Ovary (tissue), 10 donors: ENCODE measurements at places on chromosomes 4 and X. TPM values are rescaled to one million over a fixed set of nuclear protein-coding genes. Genes with fewer than 3 reads are reported as not detected.

DNA sequence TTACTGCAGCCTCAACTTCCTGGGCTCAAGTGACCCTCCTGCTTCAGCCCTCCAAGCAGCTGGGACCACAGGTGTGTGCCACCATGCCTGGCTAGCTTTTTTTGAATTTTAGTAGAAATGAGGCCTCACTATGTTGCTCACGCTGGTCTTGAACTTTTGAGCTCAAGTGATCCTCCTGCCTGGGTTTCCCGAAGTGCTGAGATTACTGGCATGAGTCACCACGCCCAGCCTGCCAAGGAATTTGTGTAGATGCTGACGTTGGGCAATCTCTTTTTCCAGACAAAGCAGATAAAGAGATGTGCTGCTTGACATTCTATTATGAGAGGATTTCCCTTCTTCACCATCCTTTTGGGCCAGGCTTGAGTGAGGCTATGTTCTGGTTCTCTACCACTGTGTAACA, 254.5 kb upstream of the RPS6KA3 start:
- DNase-seq: no peak
- no peak overlapping the region for H3K27ac ChIP-seq
- no peaks in the 10 kb centered on the region for H3K36me3 ChIP-seq
- H3K4me3 ChIP-seq: no peak overlapping the region
- H3K27me3 ChIP-seq: no peaks in the 10 kb centered on the region

The FSTL5 gene
- polyA plus RNA-seq: 0.05 TPM

DNA sequence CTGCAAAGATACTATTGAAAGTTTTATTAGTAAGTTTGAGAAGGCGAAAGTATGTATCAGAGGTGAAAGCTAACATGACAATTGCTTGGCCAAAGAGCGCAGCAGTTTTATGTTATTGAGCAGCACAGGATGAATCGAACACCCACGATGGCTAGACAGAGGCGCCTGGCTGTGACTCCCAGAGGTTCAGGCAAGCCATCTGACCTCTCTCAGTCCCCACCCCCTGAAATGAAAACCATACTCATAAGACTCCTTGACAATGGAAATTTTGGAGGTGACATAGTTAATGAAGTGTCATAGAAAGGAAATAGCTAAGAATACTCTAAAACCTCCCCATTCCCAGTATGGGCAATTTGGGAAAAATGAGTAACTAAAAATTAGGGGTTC, 70.6 kb downstream of the MGST2 start:
- DNase-seq: no peak
- H3K36me3 ChIP-seq: no peaks in the 10 kb centered on the region
- H3K27me3 ChIP-seq: no peaks in the 10 kb centered on the region
- no peak overlapping the region for H3K4me3 ChIP-seq

The PPP1R2C gene
- not detected for polyA plus RNA-seq

DNA sequence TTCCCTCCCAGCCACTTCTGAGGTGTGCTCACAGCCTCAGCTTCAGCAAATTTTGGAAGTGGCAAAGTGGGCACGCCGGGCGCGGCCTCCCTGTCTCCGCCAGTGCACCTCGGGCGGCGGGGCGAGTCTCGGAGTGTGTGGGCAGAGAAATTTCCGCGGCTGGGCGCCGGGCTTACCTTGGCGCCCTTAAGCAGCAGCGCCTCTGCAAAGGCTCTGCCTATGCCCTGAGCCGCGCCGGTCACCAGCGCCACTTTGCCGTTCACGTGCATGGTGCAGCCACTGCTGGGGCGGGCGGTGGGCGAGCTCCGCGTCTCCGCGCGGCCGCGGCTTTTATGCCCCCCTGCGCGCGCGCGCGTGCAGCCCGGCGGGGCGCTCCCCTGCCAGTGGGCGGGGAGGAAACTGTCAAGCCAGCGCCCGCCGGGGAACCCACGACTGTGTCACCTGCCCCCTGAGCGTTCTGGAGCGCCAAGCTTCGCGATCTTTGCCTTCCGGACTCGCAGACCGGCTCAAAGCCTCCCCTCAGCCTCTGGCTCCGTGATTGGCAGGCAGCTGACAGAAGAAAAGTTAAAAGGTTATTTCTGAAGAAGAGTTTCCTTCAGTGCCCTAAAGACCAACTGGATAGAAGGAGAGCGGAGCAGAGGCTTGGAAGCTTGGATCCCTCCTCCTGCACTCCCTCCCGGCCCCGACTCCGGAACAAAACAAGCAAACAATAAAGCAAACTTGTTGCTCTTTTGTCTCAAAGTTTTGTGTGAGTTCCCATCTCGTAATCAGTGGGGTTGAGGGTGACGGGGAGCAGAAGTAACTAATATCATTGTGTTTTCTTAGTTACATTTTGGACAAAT, at the start of gene HPGD:
HPGD (minus strand) TSS at position 306 of the 842 bp plus-strand sequence; CDS start at position 269, 37 bp downstream.
- H3K27ac ChIP-seq: no peak within 1 kb of the TSS
- peak within 1 kb of the TSS; percentile 58 for H3K4me3 ChIP-seq
- H3K27me3 ChIP-seq: no peaks in the 10 kb centered on the region
- DNase-seq: no peak

- no peak overlapping the region for H3K4me3 ChIP-seq
- no peaks in the 10 kb centered on the region for H3K36me3 ChIP-seq
- no peak for DNase-seq
- no peaks in the 10 kb centered on the region for H3K4me1 ChIP-seq
- H3K27me3 ChIP-seq: no peaks in the 10 kb centered on the region
Measured at GRCh38 chr4:157898836-157899605, 273.8 kb downstream of the GASK1B start.

GRCh38 chr4:49032440-49033161, 46.5 kb downstream of the CWH43 start:
- H3K27me3 ChIP-seq: no peaks in the 10 kb centered on the region
- H3K27ac ChIP-seq: no peak overlapping the region
- no peak for DNase-seq
- no peak overlapping the region for H3K4me3 ChIP-seq
- no peaks in the 10 kb centered on the region for H3K4me1 ChIP-seq

DNA sequence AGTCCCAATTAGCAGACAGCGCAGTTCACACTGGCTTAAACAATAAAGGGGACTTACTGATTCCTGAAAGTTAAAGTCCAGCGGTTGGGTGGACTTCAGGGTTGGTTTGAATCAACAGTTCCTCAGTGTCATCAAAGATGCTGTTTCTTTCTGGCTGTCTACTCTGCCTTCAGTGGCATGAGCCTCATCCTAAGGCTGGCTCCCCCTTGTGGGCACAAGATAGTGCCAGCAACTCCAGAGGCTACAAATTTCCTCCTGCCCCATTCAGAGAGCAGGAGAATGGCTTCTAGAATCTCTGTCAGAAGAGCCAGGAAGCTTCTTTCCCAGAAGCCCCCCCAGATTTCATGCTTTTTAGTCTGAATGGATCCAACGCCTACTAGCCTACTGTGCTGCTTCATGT, 82.4 kb upstream of the MTM1 start:
- H3K27ac ChIP-seq: no peak overlapping the region
- no peak for DNase-seq
- H3K27me3 ChIP-seq: no peaks in the 10 kb centered on the region

DNA sequence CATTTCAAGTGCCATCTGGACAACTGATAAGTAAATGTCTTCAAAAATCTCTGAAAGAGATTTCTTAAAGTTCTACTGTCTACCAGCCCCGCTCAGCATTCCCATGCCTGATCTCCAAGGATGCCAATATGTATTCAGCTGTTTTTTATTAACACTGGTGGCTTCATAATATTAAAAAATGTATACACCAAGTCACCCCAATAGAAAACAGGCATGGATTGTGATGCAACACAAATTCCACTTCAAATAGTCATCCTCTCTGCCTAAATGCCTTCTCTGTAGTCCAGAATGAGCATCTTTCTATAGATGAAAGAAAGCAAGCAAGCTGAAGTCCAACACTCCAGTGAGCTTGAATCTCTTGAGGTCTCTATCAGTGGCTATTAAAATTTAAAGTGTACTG, 152.2 kb upstream of the PPARGC1A start:
- H3K4me1 ChIP-seq: no peaks in the 10 kb centered on the region
- H3K4me3 ChIP-seq: no peak overlapping the region
- H3K27ac ChIP-seq: no peak overlapping the region
- no peak for DNase-seq
- H3K27me3 ChIP-seq: no peaks in the 10 kb centered on the region
- no peaks in the 10 kb centered on the region for H3K36me3 ChIP-seq

The TBC1D9 gene
- 13.2 TPM for polyA plus RNA-seq
